ENCODE measurements at places on chromosomes 2 and 18.

DNA sequence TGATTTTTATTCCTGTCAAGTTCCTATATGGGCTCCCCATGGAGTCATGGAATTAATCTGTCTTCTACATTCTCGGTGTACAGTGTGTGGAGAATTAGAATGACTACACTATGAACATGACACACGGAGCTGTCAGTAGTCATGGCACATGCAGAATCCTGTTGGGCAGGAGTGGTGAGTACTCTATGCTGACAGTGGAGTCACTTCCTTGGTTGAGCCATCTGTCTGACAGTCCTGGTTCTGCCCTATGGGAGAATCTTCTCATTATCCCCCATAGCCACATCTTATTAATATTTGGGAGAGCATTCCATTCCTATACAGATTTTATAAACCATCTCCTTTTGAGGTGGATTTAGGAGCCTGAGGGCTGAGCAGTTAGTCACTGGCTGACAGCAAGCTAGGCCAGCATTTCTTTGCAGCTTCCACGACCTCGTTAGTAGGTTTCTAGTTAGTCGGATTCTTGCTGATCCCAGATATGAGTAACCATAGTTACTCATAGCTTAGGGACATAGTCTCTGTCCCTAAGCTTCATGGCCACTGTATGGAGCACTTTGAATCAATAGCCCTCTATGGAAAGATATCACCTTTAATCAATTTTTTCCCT, 90.6 kb downstream of the MDH1 start:
- DNase-seq, result no peak

DNA sequence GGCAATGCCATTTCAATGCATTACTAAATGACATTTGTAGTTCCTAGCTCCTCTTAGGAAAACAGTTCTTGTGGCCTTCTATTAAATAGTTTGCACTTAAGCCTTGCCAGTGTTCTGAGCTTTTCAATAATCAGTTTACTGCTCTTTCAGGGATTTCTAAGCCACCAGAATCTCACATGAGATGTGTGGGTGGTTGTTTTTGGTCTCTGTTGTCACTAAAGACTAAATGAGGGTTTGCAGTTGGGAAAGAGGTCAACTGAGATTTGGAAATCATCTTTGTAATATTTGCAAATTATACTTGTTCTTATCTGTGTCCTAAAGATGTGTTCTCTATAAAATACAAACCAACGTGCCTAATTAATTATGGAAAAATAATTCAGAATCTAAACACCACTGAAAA, 45.3 kb downstream of the HADHB start:
- no peak for DNase-seq

GRCh38 chr2:120499784-120500495, 154.0 kb downstream of the INHBB start:
- DNase-seq, result no peak

GRCh38 chr2:110816404-110817365, 84.3 kb downstream of the ACOXL start:
- DNase-seq, result peak; percentile 4
